ENCODE measurements at places on chromosomes 5 and 9.
A peak's percentile ranks its signal among the peaks of the same experiment; 100 is the strongest.

DNA sequence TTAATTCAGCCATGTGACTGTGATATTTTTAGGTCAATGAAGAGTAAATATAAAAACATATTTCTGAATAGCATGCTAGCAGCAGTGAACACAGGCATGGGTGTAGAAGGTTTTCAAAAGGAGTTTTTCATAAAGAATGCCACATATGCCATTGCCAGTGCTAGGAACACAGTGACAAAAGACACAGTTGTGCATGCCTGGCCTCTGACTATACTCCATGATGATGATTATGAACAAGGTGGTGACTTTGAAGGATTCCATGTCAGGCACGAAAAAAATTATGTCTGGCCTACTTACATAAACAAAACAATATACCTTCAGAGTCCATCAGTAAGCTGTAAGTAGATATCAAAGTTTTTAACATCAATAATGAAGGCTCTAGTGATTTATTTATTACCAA, 438.7 kb downstream of the TLE1 start:
- no peak for DNase-seq

DNA sequence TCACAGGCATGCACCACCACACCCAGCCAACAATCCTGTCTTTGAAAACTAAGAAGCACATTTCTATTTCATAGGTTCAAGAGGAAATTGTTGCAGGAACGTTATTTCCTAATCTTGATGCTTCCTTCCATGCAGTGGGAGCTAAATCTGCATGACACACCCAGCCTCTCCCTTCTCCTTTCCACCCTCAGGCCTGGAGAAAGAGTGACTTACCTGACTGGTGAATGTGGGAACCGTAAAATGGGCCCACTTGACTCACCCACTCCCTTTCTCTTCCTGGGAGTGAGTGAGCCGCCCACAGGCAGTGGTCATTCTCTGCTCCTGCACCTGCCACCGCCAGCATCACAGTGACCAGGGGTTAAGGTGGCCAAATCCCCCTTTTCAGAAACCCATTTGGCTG, 78.2 kb downstream of the C9orf50 start:
- no peak for DNase-seq

- no peak for DNase-seq
Observed at GRCh38 chr9:109497226-109498153, 617 bp downstream of the PTPN3 start.

- no peak for DNase-seq
Observed at GRCh38 chr5:114361724-114362196, at the start of gene KCNN2. Gene KCNN2, plus strand, starts transcription at chr5:114362070. Its CDS starts 70 bp downstream, at chr5:114362140.

- DNase-seq: no peak
Observed at GRCh38 chr9:18585996-18586395, 112.0 kb downstream of the ADAMTSL1 start.

GRCh38 chr5:26553079-26553478, 485.3 kb downstream of the CDH9 start:
- DNase-seq: no peak

- no peak for DNase-seq
Observed at GRCh38 chr5:142982821-142983200, 212.6 kb downstream of the ARHGAP26 start.

DNA sequence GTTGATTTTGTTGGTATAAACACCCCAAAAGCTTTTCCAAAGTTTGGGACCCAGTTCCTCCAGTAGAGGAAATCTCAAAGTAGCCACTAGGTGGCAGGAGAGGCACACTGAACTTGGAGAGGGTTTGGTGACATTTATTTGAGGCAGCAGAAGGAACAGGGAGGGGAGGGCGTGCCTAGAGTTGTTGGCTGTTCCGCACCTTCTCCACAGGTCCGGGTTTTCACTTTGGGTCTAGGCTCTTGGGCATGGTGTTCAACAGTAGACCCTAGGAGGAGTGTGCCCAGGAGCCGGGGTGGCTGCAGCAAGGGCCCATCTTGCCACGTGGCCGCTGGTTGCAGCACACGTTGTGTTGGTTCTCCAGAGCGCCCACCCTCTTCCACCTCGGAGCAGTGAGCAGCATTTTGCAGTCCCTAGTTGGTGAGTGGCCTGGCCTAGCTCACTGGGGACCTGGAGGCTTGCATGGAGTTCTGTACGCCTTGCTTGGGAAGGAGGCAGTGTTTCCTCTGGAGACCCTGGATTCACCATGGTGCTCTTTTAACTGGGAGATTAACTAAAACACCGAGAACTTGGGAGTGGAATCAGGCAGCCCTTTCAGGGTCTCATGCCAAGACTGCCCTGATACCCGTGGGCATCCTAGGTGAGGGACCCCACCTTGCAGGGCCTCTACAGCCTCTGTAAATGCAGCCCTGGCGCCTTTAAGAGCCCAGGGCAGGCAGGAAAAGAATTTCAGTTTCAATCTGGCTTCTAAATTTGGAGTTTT, 28.2 kb downstream of the PTPA start:
- DNase-seq: peak; percentile 64

DNA sequence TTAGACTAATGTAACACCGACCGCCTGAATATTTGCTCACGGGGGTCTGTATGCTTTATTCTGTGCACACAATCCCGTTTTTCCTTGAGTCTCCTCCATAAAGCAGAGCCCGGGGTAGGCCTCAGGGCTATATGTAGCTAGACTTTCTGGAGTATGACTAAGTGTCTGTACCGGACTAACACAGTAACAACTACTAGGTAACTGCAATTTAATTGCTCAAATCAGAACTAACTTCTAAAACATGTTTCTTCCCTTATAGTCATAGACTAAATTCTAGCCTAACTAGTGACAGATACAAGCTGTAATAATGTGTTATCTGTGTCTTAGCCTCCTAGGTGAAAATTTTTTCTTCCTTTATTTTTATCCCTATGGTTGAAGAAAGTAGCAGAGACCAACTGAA, 2.1 kb downstream of the REEP5 start:
- no peak for DNase-seq

DNA sequence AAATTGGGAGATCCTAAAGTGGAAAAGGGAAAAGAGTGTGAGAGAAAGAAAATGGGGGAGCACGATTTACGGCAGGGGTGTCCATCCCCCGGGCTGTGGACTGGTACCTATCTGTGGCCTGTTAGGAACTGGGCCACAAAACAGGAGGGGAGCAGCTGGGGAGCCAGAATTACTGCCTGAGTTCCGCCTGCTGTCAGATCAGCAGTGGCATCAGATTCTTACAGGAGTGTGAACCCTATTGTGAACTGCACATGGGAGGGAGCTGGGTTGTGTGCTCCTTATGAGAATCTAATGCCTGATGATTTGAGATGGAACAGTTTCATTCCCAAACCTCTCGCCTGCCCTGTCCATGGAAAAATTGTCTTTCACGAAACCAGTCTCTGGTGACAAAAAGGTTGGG, 108.3 kb upstream of the ADAMTSL1 start:
- no peak for DNase-seq

- no peak for DNase-seq
Observed at GRCh38 chr9:126392662-126393371, 66.2 kb downstream of the MVB12B start.

GRCh38 chr9:35335164-35335563, 154.7 kb upstream of the RUSC2 start:
- no peak for DNase-seq

DNA sequence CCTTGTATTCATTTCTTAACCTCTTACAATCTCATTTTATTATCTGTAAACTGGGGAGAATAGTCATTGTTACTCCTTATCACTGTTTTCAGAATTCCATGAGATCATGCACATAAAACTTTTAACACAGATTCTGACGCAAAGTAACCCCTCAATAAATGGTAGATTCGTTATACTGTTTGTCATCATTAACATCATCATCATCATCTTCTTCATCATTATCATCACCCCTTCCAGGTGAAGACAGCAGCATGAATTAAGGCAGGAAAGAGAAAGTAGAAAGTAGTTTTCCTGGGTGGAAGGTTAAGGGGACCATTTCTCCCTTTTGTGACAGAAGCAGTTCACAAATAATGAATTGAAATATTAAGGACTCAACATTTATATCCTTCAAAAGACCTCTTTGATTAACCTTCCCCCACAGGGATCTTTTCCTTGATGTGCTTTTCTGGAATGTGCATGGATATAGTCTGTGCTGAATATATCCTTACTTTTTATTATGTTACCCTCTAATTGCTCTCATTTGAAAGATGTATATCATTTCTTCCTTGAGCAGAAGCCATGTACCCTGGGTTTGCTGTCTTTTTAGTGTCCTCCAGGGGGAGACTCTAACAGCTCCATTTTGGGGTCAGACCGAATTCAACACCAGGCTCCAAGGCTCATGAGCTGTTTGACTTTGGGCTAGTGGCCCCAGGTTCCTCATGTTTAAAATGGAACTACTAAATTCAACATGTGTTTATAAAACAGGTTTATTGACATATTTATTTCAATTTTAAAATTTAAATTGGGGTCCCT, 1029.9 kb upstream of the WWC1 start:
- DNase-seq: no peak

DNA sequence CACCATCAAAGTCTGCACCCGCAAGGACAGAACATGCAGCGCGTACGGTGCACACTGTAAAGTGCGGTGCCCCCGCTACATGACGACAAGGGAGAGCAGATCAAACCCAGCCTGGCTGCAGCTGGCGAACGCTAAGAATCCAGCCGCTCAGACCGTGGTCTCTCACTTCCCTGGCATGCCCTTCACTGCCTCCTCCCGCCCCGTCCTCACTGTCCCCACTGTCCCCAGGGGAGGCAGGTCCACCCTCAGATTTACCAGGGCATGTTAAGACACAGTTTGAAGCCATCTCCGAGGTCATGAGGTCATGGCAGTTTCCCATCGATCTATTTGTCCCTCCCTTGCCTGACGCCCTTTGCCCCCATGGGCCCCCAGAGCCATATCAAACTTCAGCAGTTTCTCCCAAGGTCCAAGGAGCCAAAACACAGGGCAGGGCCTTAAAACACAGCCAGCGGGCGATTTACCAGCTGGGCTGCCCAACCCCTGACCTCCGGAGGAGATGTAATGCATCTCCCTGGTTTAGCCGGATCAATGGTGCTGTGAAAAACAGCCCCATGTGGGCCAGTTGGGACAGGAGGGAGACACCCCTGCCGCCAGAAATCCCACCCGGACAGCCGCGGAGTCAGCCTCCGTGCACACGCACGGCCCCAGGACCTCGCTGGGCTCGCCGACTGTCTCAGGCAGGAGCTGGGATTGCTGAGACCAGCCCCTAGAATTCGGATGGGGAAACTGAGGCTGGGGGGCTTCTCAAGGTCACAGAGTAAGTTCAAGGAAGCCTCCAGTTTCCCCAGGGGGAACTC, 52.3 kb upstream of the FUBP3 start:
- no peak for DNase-seq

GRCh38 chr9:126490871-126491567, 122.7 kb upstream of the LMX1B start:
- peak; percentile 40 for DNase-seq

GRCh38 chr9:93086447-93087224, 9.4 kb upstream of the CARD19 start:
- no peak for DNase-seq

GRCh38 chr5:57696825-57697570, 214.4 kb upstream of the ACTBL2 start:
- no peak for DNase-seq

DNA sequence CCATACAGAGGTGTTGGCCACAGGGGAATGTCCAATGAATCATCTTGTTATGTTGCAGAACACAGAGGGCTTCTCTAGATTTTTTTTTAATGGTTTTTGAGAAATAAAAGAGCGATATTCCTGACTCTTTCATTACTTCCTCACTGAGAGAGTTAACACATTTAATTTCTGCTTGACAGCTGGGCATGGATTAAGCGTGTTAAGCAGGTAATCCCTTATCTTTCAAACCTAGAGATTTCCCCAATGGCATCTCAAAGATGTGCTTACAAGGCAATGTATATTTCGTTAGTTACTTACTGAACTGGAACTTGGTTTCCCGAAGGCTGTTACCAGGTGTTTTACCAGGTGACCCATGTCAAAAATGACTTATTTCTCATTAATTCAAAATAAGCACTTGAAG, 21.8 kb upstream of the ADCY2 start:
- DNase-seq: no peak

DNA sequence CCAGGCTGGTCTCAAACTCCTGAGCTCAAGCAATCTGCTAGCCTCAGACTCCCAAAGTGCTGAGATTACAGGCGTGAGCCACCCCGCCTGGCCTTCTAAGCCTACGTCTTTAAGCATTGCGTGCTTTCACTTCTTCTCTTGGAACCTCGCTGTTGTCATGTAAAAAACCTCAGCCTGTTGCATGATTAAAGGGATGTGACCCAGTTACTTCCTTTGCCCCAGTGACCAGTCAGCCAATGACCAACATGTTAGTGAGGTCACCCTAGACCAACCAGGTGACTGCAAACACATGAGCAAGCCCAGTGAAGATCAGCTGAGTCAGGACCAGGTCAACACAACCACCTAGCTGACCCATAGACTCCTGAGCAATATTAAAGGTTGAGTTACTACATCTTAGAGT, 10.5 kb downstream of the KIF4B start:
- no peak for DNase-seq

- DNase-seq: no peak
Observed at GRCh38 chr5:150242251-150242894, 47.2 kb downstream of the CAMK2A start.

- no peak for DNase-seq
Observed at GRCh38 chr9:95276395-95276954, 41.0 kb downstream of the FANCC start.

DNA sequence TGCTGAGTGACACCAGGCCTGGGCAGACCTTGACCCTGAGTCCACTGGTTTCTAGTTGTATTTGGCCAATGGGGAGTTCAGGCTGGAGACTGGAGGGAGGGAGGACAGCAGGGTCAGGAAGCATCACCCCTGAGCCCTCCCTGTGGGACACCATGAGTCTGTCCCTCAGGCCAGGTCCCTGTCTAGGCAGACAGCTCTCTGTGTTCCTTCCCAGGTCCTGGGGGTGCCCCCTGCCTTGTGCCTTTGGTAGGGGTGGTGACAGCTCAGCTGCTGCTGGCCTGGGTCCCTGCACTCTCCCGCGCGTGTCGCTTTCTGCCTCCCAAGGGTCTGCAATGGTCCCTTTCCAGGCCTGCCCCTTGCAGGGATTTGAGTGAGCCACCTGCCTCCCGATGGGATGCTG, 125.5 kb downstream of the OLFM1 start:
- no peak for DNase-seq

GRCh38 chr5:17189381-17190036, 27.9 kb upstream of the BASP1 start:
- peak; percentile 33 for DNase-seq

DNA sequence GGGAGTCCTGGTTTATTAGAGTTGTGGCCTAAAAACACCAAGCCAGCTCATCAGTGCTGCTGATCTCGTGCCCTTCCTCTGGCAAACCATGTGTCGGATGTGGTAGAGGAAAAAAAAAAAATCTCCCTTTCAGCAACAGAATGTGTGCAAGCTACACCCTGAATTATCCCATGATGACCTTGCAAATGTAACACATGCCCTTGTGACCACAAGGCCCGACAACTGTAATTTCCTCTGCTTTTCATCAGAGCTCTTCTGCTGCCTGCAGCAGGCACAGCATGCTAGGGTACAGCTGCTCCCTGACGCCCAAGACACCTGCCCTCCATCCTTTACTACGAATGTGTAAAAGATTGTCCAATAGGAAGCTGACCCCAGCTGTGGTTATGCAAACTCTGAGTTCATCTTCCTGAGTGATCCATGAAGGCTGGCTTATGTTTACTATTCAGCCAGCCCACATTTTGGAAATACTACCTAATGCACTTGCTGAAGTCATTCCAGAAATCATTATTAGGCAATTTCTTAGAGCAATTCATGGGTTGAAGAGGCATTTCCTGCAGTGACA, 14.6 kb upstream of the BNC2 start:
- DNase-seq: no peak

All from activated gamma-delta T cell treated with anti-CD3 and anti-CD28 coated beads, Interleukin-2, amount 50 U/mL, for 16 hours (primary cell).